ENCODE measurements at places on chromosomes 3 and 15.

- no peak for DNase-seq
These were observed 44.2 kb upstream of the TIPARP start for GRCh38 chr3:156630081-156630772.

- no peak for DNase-seq
These were observed 6.4 kb downstream of the MYL3 start for GRCh38 chr3:46856576-46857471.

DNA sequence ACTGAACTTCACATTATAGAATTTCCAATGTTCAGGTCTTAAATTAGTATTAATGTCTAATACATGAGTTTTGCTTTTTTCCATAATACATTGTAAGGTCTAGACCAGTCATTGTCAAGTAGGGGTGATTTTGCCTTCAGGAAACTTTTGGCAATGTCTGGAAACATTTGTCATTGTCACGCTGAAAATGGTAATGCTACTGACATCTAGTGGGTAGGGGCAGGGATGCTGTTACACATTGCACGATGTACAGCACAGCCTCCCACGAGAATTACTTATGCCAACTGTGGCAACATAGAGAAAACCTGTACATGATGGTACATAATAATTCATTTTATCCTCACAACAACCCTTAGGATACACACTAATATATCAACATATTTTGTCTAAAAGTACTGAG lies 384.1 kb downstream of the CADM2 start:
- DNase-seq, result peak; percentile 2

GRCh38 chr15:72042865-72043264 lies 75.1 kb downstream of the MYO9A start:
- DNase-seq, result no peak

DNA sequence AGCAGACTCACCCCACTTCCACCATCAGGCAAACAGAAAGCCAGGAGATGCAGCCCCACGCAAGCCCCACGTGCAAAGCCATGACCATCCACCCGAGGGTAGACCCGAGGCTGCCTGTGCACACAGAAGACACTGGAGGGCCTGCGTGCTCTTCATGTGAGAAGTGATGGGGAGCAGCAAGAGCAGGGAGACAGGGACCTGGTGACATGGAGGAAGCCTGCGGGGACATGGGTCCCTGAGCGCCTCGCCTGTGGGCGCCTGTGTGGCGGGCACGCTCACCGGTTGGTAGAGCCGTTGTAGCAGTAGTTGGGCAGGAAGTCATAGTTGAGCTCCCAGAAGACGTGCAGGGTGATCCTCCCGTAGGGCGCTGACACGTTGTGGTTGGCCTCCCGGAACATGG lies 65.0 kb downstream of the NIPA2 start:
- no peak for DNase-seq

DNA sequence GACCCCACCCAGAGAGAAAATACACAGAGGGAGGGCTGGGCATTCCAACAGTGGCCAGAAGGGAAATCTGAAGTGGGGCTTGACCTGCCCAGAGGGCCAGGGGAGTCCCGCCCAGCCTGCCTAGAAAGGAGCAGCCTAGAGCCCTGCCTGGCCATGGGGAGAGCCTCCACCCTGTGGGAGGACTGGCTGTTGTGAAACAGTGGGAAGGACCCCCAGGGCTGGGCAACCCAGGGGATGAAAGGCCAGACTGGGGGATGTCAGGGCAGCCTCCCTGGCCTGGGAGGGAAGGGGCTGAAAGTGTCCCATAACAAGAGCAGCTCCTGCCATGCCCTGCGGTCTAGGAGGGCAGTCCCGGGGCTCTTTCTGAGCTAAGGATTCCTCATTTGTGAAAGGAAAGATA lies 69.0 kb downstream of the SLC12A8 start:
- no peak for DNase-seq

DNA sequence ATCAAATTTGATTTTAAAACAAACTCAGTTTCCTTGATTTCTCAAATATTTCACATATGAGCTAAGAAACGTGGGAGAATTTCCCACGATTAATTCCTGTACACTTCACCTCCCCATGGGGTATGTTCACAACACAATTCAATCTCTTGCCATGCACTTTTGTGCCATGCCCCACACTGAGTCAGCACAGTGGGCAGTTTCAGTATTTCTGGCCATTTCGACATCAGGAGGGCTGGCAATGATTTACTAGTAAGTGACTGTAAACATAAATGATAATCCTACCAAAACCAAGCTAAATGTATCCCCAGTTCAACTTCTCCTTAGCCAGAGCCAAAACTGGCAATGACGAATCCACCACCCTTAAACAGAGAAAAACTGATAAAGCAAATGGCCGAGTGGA lies 293.6 kb downstream of the FGF12 start:
- no peak for DNase-seq

DNA sequence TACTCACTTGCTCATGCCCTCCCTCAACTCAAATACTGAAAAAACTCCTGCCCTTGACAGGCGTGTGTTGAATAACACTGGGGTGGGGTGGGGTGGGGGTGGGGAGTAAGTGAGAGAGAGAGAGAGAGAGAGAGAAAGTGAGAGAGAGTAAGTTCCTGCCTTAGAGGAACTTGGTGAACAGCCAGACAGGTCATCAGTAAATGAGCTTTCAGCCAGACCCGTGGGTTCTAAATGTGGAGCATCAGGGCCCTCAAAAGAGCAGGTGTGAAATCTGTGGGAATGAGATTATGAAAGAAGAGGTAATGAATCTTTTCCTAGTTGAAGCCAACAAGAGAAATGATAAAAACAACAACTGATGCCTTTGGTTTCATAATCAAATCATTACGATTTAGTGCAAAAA lies 134.4 kb upstream of the FAM3D start:
- no peak for DNase-seq

GRCh38 chr3:170907637-170908234 lies 701 bp downstream of the EIF5A2 start:
- no peak for DNase-seq

- DNase-seq, result no peak
These were observed 1.1 kb downstream of the EAF1 start for GRCh38 chr3:15428539-15428938.

- no peak for DNase-seq
These were observed 151.1 kb downstream of the PGPEP1L start for GRCh38 chr15:98856532-98856907.

GRCh38 chr15:66072616-66073361 lies 180.8 kb downstream of the MEGF11 start:
- no peak for DNase-seq

- DNase-seq, result no peak
These were observed 47.2 kb upstream of the CNTN3 start for GRCh38 chr3:74661672-74662071.

- no peak for DNase-seq
These were observed 5.7 kb upstream of the HAPLN3 start for GRCh38 chr15:88900982-88901418.

GRCh38 chr3:168997488-168997887 lies 666.0 kb downstream of the MECOM start:
- no peak for DNase-seq

GRCh38 chr3:71690341-71690841 lies 34.8 kb downstream of the EIF4E3 start:
- DNase-seq, result no peak

- peak; percentile 60 for DNase-seq
These were observed 697 bp downstream of the CHSY1 start for GRCh38 chr15:101250873-101251829.

- no peak for DNase-seq
These were observed 61.3 kb downstream of the SMAD3 start for GRCh38 chr15:67126551-67127330.

DNA sequence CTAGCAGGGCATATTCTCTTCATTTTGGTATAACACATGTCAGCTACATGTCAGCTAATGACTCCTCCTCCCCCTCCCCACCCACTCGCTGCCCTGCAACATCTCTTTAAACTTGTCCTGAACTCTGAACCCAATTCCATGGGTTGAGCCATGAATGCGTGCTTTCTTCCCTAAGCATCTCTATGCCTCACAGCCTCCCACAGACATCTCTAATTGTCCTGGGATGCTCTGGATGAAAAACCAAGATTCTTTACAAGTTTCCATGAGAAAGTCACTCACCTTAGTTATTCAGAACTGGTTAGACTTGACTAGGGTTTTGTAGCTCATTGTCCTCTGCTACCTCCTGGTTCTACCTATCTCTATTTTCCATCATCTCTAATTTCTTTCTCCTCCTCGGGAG lies 629.1 kb downstream of the TBL1XR1 start:
- no peak for DNase-seq

DNA sequence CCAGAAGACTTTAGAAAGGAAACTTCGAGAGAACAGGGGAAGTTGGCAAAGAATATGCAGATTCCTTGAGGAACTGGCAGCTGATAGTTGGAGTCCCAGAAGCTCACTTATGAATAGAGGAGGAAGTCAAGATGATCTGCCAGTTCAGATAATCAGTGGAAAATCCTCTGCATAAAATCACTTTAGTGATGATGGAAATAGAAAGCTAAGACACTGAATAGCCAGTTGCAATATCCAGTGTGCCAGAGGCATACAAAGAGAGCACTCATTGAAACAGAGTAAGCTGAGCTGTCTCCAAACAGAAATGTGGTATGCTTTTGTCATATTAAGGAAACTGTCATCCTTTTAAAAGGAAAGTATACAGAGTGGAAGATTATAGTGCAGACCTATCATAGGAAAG lies 1207.6 kb downstream of the OTOL1 start:
- DNase-seq, result no peak

DNA sequence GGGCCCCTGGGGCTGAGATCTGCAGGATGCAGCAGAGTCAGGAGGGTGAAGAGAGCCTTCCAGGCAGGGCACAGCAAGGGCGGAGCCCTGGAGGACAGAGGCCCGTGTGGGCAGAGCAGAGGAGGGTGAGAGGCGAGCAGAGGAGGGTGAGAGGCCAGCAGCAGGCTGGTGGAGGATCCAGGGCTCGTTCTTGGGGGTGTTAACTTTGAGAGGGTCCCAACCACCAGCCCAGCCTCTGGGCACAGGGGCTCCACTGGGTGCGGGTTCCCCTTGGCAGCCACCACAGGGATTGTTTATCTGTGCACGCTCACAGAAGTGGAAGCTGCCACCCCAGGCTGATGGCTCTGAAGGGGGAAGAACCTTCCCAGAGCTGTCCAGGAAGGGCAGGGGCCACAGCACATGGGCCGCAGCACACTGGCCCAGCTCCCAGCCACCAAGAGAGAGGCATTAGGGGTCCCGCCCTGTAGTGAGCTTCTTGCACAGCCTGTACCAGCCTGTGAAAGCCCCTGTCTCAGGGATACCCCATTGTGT lies 9.3 kb upstream of the PLXND1 start:
- DNase-seq, result no peak

DNA sequence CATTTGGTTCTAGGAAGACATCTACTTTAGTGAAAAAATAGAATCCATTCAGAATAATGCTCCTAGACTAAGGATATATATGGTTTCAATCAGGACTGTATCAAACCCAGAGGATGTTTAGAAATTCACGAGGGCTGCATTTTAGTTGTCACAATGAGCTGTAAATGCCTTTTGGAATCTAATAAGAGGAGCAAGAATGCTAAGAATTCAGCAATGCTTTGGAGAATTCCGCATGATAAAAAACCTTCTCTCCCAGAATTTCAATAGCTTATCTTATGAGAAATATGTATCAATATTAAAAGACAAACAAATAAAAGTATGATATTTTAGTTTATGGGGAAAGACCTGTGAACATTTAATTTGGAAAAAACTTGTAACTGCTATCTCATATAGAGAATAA lies 885.1 kb downstream of the ZPLD1 start:
- no peak for DNase-seq
